ENCODE measurements at places on chromosomes 7 and 10.

- no peak for DNase-seq
Measured at GRCh38 chr10:289581-289980, 154.3 kb downstream of the ZMYND11 start.

- no peak for DNase-seq
Measured at GRCh38 chr10:1117651-1118050, 61.5 kb downstream of the WDR37 start.

GRCh38 chr7:136857573-136857972 lies 10.9 kb upstream of the CHRM2 start:
- DNase-seq, result no peak

DNA sequence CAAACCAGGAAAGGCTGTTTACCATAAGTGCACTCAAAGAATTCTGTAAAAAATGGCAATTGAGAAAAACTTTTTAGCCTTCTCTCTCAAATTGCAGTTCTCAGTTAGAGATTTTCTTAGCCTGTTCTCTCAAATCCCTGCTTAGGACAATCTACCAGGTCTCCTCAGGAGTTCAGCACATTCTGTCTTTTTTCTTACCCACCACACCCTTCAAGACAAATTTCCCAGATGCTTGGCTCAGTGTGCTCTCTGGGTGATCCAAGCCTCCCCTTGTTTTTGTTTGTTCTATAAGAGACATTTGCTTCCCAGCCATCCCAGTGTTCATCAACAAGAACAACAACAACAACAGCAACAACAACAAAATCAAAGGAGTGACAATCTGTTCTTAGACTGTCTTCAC lies 87.3 kb downstream of the MACC1 start:
- no peak for DNase-seq

- no peak for DNase-seq
Measured at GRCh38 chr7:116569737-116570136, 44.9 kb downstream of the CAV1 start.

DNA sequence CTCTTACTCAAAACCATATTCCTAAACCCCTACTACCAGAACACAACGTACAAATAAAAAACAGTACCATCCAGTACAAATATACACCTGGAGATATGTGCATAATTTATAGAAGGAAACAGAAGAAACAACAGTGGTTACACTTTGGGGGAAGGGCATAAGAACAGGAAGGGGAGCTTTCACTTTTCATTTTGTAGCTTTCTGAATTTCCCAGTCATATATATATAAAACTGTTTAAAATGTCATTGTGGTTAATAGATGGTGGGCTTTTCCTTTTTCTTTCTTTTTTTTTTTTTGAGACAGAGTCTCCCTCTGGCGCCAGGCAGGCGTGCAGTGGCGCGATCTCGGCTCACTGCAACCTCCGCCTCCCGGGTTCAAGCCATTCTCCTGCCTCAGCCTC lies 47.2 kb downstream of the MALSU1 start:
- DNase-seq, result no peak
